CD8-positive, alpha-beta T cell (primary cell): ENCODE measurements at places on chromosomes 6 and 20. TPM values are rescaled to one million over a fixed set of nuclear protein-coding genes. Genes with fewer than 3 reads are reported as not detected.

- no peak for DNase-seq
These were observed 49.8 kb downstream of the IRF4 start for GRCh38 chr6:441126-441920.

DNA sequence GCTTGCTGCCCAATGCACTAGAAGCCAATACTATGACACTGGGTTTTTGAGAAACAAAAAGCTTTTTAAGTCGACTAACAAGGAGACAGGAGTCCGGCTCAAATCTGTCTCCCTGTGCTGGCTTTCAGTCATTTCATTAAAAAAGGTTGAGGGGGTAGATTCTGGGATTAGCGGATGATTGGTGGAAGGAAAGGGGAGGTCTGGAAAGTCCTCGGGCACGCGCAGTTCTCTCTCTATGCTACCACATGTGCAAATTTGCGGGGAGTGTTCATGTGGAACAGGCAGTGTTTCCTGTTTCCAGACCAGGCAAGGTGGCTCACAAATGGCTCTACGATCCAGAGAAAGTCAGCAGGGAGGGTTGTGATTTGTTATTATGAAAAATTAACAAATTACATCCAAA, 89.1 kb upstream of the TOX2 start:
- DNase-seq, result no peak

DNA sequence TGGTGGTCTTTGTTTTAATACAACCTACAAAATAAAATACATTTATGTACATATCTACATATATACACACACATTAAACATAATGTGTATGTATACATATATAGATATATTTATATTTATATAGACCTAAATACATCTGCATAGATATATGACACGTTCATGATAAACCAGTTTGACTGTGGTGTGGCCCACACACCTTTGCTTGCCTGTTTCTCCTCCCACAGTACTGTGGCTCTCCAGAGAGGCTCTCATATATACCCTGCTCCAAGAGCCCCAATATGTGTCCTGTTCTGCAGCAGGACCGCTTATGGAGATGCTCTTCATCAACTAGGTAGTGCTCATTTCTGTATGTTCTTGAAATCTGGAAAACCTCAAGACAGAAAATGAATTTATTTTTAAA, 207.0 kb downstream of the KCNQ5 start:
- no peak for DNase-seq

GRCh38 chr6:140816681-140817080, 1316.0 kb upstream of the GJE1 start:
- no peak for DNase-seq

DNA sequence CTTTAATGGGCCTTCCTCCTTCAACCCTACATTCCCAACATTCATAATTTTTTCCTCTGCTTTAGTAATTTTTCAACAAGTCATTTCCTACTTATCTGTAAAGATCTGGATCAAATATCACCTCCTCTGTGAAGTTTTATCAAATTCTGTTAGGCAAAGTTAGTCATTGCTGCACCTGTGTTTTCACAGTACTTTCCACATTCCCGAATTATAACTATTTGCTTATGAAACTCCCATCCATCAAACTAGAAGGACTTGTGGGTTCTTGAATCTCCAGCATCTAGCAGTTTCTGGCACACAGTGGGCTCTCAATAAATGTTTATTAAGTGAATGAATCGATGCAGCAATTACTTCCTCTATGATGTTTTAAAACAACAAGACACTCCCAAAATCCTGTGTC, 257.6 kb downstream of the HDGFL1 start:
- DNase-seq, result no peak

DNA sequence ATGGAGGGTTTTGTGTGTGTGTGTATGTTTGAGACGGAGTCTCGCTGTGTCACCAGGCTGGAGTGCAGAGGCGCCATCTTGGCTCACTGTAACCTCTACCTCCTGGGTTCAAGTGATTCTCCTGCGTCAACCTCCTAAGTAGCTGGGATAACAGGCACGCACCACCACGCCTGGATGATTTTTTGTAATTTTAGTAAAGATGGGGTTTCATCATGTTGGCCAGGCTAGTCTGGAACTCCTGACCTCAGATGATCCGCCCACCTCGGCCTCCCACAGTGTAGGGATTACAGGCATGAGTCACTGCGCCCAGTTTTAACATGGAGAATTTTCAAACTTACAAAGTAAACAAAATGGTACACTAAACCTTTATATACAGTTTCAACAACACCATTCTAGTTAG, 22.8 kb downstream of the AMD1 start:
- DNase-seq, result no peak

GRCh38 chr6:79686707-79687309, 55.7 kb downstream of the SH3BGRL2 start:
- no peak for DNase-seq

DCBLD1 gene
- 2.1 TPM for total RNA-seq

SLC17A3 gene
- total RNA-seq, result not detected

APOBEC2 gene
- not detected for total RNA-seq

MUCL3 gene
- not detected for total RNA-seq

DNMT3B gene
- 0.30 TPM for total RNA-seq

FNDC11 gene
- total RNA-seq, result 0.50 TPM

RBPJL gene
- not detected for total RNA-seq
